Forelimb muscle (tissue), 1 donor: ENCODE measurements at places on chromosomes 4 and X. TPM values are rescaled to one million over a fixed set of nuclear protein-coding genes. Genes with fewer than 3 reads are reported as not detected.

The GPR82 gene
- 0.06 TPM for polyA plus RNA-seq

The LARP7 gene
- 55.4 TPM for polyA plus RNA-seq

The TRAPPC11 gene
- 27.8 TPM for polyA plus RNA-seq

The CLNK gene
- 0.34 TPM for polyA plus RNA-seq

The GLRA3 gene
- polyA plus RNA-seq: not detected

The NOA1 gene
- polyA plus RNA-seq: 21.3 TPM

The AMBN gene
- polyA plus RNA-seq: not detected

The ARHGAP36 gene
- 520 TPM for polyA plus RNA-seq

The MTMR8 gene
- 1.3 TPM for polyA plus RNA-seq

The CLDN24 gene
- polyA plus RNA-seq: not detected

The EDNRA gene
- polyA plus RNA-seq: 23.4 TPM

The DRP2 gene
- polyA plus RNA-seq: 1.6 TPM

The SPANXA1 gene
- not detected for polyA plus RNA-seq

The XAGE2 gene
- polyA plus RNA-seq: not detected

The AR gene
- 7.6 TPM for polyA plus RNA-seq

The FIP1L1 gene
- 42.9 TPM for polyA plus RNA-seq

The SMIM10 gene
- 12.7 TPM for polyA plus RNA-seq

The PCDH7 gene
- polyA plus RNA-seq: 27.3 TPM

The ADH7 gene
- not detected for polyA plus RNA-seq

The HMX1 gene
- polyA plus RNA-seq: 0.14 TPM

The BEX1 gene
- polyA plus RNA-seq: 2.7 TPM

The ATOH1 gene
- polyA plus RNA-seq: not detected

The PLP2 gene
- polyA plus RNA-seq: 179 TPM

The STBD1 gene
- 58.9 TPM for polyA plus RNA-seq

The CNGA2 gene
- polyA plus RNA-seq: not detected

The VCX3A gene
- not detected for polyA plus RNA-seq

The CXorf65 gene
- 0.54 TPM for polyA plus RNA-seq

The ATP1B4 gene
- 325 TPM for polyA plus RNA-seq

The TLR2 gene
- 2.2 TPM for polyA plus RNA-seq

The PNMA6F gene
- polyA plus RNA-seq: not detected

The KLB gene
- 0.09 TPM for polyA plus RNA-seq

The USP27X gene
- 2.4 TPM for polyA plus RNA-seq

The MAGEB17 gene
- polyA plus RNA-seq: not detected

The MAB21L2 gene
- polyA plus RNA-seq: 0.89 TPM

The TMEM255A gene
- 9.3 TPM for polyA plus RNA-seq

The VGLL1 gene
- polyA plus RNA-seq: not detected

The P2RY8 gene
- polyA plus RNA-seq: 0.51 TPM

The PROM1 gene
- polyA plus RNA-seq: 56.0 TPM

The ARMCX1 gene
- polyA plus RNA-seq: 93.8 TPM

The SPRY1 gene
- polyA plus RNA-seq: 147 TPM

The RCHY1 gene
- polyA plus RNA-seq: 22.7 TPM
